ENCODE measurements at places on chromosomes 13 and 19. TPM values are rescaled to one million over a fixed set of nuclear protein-coding genes. Genes with fewer than 3 reads are reported as not detected.

The SOX1 gene
- not detected for total RNA-seq

The PGLYRP2 gene
- total RNA-seq, result not detected

The NRTN gene
- 1.6 TPM for total RNA-seq

DNA sequence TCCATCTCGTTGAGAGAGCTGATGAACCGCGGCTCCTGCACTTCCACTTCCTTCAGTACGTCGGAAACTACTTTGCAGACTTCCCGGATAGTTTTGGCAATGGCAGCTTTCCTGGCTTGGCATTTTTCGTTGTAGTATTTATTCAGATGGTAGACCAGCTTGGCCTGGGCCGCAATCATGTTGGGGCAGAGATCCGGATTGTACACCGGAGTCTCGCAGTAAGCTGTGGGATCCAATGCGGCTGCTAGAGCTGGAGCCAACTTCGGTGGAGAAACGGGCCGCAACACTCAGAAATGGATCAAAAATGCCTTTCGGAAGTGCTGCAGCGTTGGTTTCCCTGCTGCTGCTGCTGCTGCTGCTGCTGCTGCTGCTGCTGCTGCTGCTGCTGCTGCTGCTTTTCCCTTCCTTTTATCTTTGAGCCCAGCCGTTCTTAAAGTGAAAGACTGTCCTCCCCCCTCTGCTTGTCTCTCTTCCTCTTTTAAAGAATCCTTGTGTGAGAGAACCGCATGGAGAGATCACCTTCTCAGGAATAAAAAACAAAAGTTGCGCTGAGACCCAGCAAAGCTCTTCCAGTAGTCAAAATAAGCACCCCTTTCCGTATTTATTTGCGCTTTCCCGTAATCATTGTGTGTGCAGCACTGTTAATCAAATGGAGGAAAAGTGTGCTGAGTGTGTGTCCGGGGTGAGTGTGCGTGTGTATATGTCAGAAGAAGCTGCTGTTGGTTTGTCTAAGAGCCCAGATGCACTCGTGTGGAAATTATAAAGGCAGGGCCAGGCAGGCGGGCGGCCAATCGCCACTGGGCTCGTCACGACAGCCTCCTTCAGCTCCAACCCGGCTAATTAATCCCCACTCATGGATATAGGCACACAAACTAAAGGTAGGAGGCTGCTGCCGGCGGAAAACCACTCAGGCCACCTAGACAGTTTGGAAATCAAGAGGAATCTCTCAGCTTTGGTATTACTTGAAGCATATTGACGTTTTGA, at the start of gene MAB21L1:
TSS of gene MAB21L1 (minus strand) at position 730 of the 984 bp plus-strand sequence. CDS start at position 179, 551 bp downstream.
- no peak for DNase-seq

The MBD3L4 gene
- total RNA-seq, result not detected

DNA sequence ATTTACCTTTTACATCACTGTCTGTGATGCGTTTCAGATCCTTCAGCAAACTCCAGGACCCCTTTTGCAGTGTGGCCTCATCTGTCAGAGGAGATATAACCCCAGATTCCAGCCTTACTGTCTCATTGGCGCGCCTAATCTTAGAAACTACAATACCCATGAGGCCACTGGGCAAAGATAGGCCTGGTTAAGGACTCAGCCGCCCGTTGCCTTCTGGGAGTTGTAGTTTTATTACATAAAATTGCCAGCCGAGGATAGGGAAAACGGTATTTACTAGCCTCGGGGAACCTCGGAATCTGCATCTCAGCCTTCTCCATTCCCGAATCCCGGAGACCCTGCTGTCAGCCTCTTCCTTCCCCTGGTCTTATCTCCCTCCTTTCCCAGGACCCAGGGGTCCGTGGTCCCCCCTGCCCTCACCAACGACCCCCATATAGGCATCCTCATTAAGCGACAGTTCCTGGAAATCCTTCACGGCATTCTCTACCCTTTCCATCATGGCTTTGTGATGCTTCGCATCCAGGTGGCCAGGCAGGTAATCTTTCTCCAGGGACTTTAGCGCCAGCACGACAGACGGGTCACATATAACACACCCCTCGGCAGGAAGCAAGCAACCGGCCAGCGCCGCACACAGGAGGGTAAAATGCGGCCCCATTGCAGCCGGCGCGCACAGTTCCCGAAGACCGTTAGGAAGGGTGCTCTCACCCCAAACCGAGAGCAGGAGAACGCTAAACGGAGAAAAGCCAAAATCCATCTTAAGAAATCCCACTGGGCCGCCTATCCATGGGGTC, 1.3 kb downstream of the IZUMO1 start:
- DNase-seq, result peak; percentile 45

The PRODH2 gene
- total RNA-seq, result not detected

- DNase-seq, result no peak
Observed at GRCh38 chr13:106478116-106478515, 57.3 kb downstream of the EFNB2 start.

The FFAR1 gene
- not detected for total RNA-seq

The USP12 gene
- total RNA-seq, result 22.8 TPM

GRCh38 chr19:24065243-24065642, 21.7 kb upstream of the ZNF254 start:
- no peak for DNase-seq

The SPACA4 gene
- total RNA-seq, result not detected

GRCh38 chr19:42286349-42287016, 15.4 kb upstream of the PRR19 start:
- DNase-seq, result no peak

- no peak for DNase-seq
Observed at GRCh38 chr13:71068041-71068440, 799.0 kb downstream of the DACH1 start.

Measured in left lung (tissue), 14 donors.